Pulmonary artery endothelial cell (primary cell): ENCODE measurements at places on chromosomes 1 and 21. TPM values are rescaled to one million over a fixed set of nuclear protein-coding genes. Genes with fewer than 3 reads are reported as not detected.

Gene OR2C3
- not detected in 2 replicates for total RNA-seq

Gene PPIAL4G
- not detected in 2 replicates for total RNA-seq

Gene SLC16A4
- 15.3 and 19.4 TPM in 2 replicates for total RNA-seq

Gene PRAMEF26
- not detected in 2 replicates for total RNA-seq

Gene NOS1AP
- total RNA-seq = 0.53 and 1.6 TPM in 2 replicates

Gene NR5A2
- 2.6 and 21.5 TPM in 2 replicates for total RNA-seq

Gene GUCA2A
- not detected in 2 replicates for total RNA-seq

Gene LEFTY1
- not detected in 2 replicates for total RNA-seq

Gene FCER1G
- total RNA-seq = 0.26 and 0.49 TPM in 2 replicates

Gene CFHR3
- total RNA-seq = not detected in 2 replicates

Gene TDRD5
- total RNA-seq = not detected in 2 replicates

Gene LCE3C
- total RNA-seq = not detected in 2 replicates

Gene GSTM1
- not detected in 2 replicates for total RNA-seq

Gene FOXD2
- 0.11 and 0.20 TPM in 2 replicates for total RNA-seq

Gene SHE
- 60.6 and 84.6 TPM in 2 replicates for total RNA-seq

Gene LRRC71
- 0.11 and 0.40 TPM in 2 replicates for total RNA-seq

Gene BRDT
- total RNA-seq = not detected in 2 replicates

Gene AADACL4
- total RNA-seq = not detected in 2 replicates

Gene LCE3D
- total RNA-seq = not detected in 2 replicates

Gene IGFN1
- total RNA-seq = not detected in 2 replicates

Gene SMG5
- total RNA-seq = 47.6 and 95.3 TPM in 2 replicates

Gene SELL
- total RNA-seq = 1.5 and 2.3 TPM in 2 replicates

Gene TRIM45
- 1.1 and 2.0 TPM in 2 replicates for total RNA-seq

Gene TIE1
- 615 and 699 TPM in 2 replicates for total RNA-seq

Gene KLHDC8A
- not detected in 2 replicates for total RNA-seq

Gene IQCC
- total RNA-seq = 1.2 and 2.4 TPM in 2 replicates

Gene TFAP2E
- total RNA-seq = 0.07 TPM in 2 replicates

Gene RPS8
- total RNA-seq = 1,428 and 1,806 TPM in 2 replicates

Gene MX1
- total RNA-seq = 12.9 and 14.6 TPM in 2 replicates

Gene RHD
- not detected in 2 replicates for total RNA-seq

Gene TTC34
- total RNA-seq = 0.07 TPM in 2 replicates

Gene MARK1
- 0.99 and 2.0 TPM in 2 replicates for total RNA-seq

Gene PADI1
- total RNA-seq = not detected in 2 replicates

Gene ANKRD35
- 0.32 and 0.33 TPM in 2 replicates for total RNA-seq

Gene PPFIA4
- total RNA-seq = 0.11 and 0.53 TPM in 2 replicates

Gene SPATA1
- 0.66 and 0.95 TPM in 2 replicates for total RNA-seq

Gene PCNX2
- total RNA-seq = 3.5 and 4.9 TPM in 2 replicates
